ENCODE measurements at places on chromosomes 5 and 9.

DNA sequence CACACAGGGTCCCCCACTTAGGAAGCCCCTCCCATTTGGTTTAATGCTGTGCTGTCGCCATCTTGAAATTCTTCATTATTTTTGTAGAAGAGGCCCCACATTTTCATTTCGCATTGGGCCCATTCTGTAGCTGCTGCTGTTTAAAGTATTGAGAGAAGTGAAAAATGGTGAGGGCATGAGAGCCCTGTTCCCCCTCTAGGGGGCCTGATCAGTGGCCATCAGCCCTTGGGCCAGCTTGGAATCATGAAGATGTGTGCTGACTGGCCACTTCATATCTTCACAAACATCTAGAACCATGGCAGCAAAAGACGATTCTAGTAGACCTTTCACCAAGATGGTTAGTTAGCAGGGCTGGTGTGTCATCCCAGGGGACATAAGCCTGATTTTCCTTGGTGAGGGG is 3.3 kb downstream of the TMEM268 start:
- DNase-seq: no peak

- DNase-seq: no peak
Measured at GRCh38 chr9:123120131-123120530, 86.7 kb downstream of the GPR21 start.

- DNase-seq: no peak
Measured at GRCh38 chr9:133828338-133828997, 90.3 kb upstream of the SARDH start.

- DNase-seq: peak; percentile 91
Measured at GRCh38 chr5:150142959-150143349, 12.7 kb downstream of the PDGFRB start.

GRCh38 chr5:164772122-164772521 is 1266.7 kb downstream of the MAT2B start:
- DNase-seq: no peak

- DNase-seq: no peak
Measured at GRCh38 chr5:77209495-77210090, 887 bp upstream of the PDE8B start.

GRCh38 chr5:157470631-157471030 is 10.6 kb downstream of the NIPAL4 start:
- DNase-seq: no peak

DNA sequence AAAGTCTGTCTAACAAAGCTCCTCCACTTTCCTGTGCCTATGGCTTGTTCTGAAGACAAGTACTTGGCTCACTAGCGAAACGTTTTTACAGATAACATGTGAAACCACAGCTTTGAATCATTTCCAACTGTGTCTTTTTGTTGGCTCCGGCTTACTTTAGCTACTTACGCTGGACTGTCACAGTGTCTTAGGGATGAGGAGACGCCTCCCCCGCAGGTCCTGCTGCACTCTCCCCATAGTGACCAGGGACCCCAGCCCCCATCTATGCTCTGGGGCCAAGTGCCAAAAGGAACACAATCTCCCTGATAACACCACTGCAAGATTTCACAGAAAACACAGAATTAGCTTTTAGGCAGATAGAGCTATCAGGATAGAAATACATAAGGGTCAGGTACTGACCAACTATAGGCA is 219.1 kb downstream of the ADAMTS6 start:
- DNase-seq: no peak

DNA sequence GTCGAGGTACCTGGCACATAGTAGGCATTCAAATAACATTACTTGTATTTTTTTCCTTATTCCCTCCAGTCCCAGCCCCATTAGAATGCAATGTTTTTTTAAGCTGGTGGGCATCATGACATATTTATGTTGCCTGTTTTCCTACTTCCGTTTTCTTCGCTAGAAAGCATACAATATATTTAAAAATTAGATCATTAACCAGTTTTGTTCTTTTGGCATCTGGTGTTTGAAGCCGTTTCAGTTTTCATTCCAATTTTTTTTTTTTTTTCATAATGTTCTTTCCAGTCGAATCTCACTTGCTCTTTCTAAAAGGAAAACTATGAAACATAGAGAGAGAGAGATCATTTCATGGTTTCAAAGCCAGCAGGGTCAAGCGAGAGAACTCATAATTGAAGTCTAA is 228.3 kb upstream of the C9orf72 start:
- no peak for DNase-seq
